ENCODE measurements at places on chromosomes 3 and 15.

- DNase-seq = no peak
These were observed 156.0 kb upstream of the MCTP2 start for GRCh38 chr15:94075349-94075748.

- no peak for DNase-seq
These were observed 18.8 kb downstream of the MECOM start for GRCh38 chr3:169644750-169645149.

DNA sequence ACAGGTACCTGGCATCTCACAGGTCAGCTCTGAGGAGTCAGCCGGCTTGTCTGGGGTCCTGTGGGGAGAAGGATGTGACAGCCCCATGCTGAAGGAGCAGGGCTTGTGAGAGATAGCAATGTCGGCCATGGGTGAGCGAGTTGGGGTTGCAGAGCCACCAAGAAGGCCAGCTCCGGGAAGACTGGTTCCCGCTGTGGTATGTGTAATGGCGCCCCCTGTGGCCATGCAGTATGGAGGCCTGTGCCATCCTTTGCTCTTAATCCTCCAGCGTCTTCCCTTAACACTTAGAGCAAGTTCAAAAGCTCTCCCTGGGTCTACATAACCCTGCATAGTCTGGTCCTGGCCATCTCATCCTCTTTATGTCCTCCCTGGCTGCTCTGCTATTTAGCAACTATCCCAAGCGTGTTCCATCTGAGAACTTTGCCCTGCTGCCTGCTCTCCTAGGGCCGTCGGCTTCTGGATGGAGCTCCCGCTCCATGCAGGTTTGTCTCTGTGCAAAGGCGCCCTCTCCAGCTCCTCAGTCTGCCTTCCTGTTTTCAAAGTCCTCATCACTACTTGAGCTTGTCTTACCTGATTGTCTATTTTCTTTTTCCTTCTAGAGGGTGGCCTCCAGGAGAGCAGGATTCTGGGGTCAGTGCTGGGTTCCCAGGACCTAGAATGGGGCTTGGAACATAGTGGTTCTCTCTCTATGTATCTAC is 40.8 kb upstream of the IQCF6 start:
- no peak for DNase-seq

DNA sequence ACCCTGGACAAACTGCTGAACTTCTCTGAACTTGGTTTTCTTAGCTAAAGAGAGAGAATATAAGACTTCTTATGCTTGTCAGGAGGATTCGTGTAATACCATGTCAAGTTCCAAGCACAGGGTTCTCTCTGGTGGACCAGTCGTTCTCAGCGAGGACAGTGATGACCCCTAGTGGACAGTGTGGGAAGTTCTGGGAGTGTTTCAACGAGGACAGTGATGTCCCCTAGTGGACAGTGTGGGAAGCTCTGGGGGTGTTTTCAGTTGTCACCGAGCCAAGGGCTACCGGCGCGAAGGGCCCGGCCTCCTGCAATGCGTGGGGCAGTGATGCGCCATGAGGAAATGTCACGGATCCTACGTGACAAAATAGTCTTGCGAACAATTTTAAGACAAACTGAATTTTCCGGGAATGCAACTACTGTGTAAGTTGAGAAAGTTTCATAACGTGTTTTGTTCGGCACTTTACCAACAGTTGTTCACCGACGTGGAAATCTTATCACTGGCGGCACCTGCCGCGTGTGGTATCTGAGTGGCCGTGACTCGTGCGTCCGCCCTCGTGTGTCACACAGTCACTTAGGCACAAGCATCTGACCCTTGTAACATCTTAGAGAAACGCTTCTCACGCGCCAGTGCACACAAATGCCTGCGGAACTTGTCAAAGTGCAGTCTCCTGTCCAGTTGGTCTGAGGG is 39.3 kb upstream of the MUC4 start:
- DNase-seq = peak; percentile 49

- no peak for DNase-seq
These were observed 201.0 kb upstream of the GBE1 start for GRCh38 chr3:81962396-81962795.

DNA sequence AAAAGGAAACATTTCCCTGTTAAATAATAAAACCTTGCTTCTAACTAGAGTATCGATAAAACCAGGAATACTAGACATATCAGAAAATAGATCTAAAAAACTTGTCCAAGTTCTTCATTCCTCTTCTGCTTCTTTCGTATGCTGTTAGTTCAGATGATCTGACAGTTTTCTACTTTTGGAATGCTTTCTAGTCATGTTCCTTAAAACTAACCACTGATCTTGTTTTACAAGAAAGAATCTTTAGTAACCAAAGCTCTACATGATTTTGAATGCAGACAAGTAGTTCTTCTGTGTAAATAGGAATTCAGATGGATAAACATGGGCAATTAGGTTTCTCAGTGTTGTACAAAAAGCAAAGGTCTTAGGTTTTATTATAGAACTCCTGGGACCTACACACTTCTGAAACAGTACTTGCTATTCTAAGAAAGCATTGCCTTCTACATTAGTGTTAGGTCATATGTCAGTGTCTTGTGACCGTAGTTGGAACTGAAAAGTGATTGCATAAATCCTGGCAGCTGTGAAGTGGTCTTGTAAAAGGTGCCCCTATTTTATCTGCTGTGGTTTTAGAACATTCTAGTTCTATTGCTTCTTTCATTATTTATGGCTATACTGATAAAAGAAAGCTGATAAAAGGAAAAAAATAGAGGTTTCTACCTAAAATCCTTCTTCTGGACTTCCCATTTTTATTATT is 40.7 kb downstream of the SNRK start:
- DNase-seq = no peak

GRCh38 chr3:8519774-8520448 is 18.3 kb downstream of the LMCD1 start:
- DNase-seq = no peak

DNA sequence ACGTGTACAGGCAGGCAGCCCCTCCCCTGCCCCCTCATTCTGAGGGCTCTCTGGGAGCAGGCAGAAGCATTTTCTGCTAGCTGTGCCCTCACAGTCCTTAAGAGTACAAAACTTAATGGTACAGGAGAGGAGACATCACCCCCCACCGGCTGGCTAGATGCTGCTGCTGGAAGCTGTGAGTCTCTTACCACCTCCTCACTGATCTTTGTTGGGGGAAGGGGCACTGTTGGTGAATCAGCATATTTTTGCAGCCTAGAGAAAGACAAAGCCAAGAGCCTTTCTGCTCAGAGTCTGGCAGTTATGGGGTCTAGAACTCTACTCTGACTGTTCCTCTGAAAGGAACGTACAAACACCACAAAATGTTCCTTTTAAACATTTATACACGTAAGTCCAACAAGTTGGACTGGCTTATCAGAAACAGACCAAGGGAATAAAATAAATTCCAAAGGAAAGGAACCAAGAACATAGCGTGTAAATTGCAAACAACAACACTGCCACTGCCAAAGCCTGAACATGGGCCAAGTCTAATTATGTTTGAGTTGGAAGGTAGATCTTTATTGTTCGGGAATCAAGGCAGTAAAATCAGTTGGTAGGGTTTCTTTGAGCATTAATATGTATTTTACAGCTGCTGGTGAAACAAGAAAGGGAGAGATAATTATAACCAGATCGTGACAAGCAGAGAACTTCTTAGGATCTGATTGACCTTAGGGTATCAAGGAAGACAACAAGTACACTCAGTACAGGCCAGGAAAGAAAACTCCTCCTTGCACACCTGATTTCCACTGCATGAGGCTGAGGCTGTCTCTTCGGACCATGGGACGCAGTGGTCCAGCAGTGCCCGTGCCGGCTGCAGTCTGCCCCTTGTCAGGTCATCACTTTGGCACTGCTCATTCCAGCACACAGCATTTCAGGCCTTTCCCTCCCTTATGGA is 27.4 kb downstream of the CLK3 start:
- DNase-seq = peak; percentile 72

- DNase-seq = no peak
These were observed 8.7 kb downstream of the COL8A1 start for GRCh38 chr3:99647081-99647480.

DNA sequence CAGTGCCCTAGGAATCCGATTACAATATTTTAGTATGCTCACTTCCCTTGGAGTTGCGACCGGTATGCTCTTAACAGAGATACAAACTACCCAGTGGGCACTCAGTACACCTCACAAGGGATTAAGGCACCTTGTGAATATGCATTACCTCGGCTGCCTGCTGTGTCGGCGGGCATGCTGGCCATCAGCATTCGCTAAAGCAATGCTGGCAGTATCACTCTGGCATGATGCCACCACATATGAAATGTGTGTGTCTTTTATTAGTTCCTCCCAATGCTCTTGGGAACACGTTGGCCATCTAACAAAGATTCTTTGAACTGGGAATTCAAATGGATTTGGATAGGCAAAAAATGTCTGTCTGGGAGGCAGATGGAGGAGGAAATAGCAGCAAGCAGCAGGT is 67.4 kb upstream of the FOXB1 start:
- no peak for DNase-seq

DNA sequence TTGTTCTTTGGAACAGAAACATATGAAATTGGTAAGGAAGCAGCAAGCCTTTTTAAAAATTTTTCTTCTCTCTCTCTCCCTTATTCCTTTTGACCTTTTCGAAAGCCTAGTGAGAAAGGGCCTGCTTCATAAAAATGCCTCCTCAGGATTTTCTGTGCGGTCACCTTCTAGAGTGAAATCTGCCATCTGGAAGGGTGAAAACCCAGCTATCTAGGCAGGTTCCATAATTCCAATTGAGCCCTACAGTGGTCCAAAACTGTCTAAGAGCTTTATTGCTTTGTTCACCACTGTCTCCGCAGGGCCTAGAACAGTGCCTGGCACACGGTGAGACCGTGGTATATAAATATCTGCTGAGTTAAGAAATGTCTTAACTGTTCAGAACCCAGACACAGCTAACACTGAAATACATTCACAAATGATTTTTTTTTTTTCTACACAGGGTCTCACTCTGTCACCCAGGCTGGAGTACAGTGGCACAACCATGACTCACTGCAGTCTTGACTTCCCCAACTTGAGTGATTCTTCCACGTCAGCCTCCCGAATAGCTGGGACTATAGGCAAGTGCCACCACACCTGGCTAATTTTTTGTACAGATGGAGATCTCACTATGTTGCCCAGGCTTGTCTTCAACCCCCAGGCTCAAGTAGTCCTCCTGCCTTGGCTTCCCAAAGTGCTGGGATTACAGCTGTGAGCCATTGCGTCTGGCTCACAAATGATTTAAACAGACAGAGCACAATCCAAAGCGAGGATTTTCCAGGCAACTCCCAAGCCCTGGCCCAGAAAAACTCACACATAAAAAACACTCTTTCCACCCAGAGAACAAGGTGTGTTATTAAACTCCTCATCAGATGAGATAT is 64.4 kb downstream of the FRMD4B start:
- no peak for DNase-seq

GRCh38 chr3:158269942-158270341 is 160.1 kb downstream of the RSRC1 start:
- DNase-seq = no peak

GRCh38 chr15:81303244-81304225 is 20.4 kb downstream of the STARD5 start:
- no peak for DNase-seq

DNA sequence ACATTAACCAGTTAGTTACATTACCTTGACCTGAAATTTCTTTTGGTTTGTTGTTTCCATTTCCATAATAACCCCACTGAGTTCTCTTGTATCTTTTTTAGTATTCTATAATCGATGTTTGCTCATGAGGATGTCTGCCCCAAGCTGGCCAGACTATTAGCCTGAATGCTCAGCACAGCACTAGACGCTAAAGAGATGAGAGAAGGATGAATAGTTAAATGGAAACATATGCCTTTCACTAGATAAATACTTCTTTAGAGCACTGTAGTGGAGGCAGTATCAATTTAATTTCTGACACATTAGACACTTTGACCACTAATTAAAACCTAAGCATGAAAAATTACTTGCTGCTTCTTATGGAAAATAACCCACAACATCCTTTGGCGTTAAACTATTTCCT is 654.9 kb upstream of the KCNMB2 start:
- no peak for DNase-seq

DNA sequence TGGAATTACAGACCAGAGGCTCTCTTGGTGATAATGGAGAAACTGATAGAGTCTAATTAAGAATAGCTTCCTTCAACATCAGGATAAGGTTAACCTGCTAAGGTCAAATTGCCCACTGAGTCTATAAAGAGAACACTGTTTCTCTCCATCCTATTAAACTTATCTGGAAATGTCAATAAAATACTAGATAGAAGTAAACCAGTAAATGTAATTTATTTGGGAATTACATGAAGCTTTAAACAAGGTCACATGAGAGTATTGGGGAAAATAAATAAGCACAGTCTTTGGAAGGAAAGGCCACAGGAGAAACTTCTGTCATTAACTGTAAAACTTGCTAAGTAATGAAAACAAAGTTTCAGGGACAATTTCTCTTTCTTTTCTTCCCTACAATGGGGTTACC is 118.5 kb downstream of the DPH6 start:
- no peak for DNase-seq

DNA sequence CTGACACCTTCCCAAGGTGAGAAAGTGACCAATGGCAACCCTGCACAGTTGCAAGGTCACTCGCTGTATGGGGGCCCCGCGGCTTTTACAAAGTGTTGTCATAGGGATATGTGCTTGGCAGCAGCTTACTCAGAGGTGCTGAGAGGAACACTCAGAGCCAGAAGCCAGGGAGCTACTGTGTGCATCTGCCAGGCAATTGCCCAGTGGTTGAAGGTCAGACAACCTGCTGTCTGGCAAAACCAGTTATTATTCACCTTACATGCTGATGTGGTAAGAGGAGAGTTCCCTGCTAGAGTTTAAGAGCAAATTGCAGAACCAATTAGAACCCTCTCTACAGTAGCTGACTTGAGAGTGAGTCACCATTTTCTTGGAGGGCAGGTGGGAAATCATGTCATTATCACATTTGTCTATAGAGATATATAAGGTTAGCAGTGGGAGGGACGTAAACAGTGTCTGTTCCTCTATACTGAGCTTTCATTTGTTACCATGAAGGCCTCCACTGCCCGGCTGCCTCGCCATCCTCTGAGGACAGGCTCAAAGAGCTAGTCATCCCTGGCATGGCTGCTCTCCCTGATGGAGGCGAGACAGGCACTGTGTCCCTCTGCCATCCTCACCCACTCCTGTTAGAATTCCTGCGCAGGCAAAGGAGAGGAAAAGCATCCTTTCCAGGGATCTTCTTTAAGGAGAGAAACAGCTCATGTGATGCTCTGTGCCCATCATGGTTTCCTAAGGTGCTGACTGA is 274.4 kb downstream of the PLCL2 start:
- DNase-seq = no peak

- DNase-seq = no peak
These were observed 10.3 kb downstream of the BCL2A1 start for GRCh38 chr15:79960502-79961212.

DNA sequence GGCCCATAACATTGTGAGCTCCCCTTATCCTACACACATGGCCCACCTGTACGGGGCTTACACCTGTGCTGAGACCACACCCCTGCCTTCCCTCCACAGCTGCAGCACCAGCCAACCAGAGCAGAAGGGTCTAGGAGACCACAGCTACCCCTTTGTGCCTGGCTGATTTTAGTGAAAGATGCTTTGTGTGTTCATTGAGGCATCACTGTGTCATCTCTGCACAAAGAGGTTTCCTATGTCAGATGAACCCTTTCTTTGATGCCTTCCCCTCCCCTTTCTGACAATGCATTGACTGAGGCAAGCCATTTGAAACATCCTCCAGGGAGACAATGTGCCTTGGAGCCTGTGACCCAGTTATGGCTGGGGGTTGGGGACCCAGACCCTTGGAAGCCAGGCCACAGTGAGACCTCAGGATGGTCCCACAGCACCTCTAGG is 54.9 kb upstream of the SLC7A14 start:
- DNase-seq = no peak

GRCh38 chr3:31268868-31269267 is 263.9 kb upstream of the STT3B start:
- DNase-seq = no peak
